ENCODE measurements at places on chromosomes 13 and 19.

- DNase-seq = no peak
These were observed 344.7 kb downstream of the KLF5 start for GRCh38 chr13:73403355-73404120.

DNA sequence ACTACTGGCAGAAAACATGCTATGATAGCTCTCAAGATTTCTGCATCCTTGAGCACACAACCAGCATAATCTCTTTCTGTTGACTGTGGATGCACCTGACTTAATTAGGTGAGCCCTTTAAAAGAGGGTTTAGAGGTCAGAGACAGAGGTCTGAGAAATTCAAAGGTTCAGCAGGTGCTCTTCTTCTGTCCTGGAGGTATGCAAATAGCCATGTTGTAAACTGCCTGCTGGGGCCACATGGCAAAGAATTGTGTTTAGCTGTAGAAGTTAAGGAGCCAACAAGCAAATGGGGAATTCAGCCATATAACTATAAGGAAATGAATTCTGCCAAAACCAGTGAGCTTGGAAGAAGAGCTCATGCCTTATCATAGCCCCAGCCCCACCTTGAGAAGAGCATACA is 11.6 kb upstream of the DCLK1 start:
- no peak for DNase-seq

GRCh38 chr13:69912630-69913029 is 195.0 kb upstream of the ATXN8OS start:
- no peak for DNase-seq

DNA sequence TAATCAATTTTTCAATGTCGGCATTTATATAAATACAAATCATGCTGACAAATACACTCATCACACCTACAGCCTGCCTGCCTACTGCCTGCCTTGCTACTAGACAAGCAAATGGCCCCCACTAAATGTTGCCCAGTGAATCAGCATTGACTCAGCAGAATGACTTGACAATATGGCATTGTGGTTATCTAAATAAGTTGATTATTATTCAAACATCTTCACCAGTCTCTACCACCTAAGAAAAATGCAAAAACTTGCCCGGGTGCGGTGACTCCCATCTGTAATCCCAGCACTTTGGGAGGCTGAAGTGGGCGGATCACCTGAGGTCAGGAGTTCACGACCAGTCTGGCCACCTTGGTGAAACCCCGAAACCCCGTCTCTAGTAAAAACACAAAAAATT is 296.1 kb downstream of the PCDH9 start:
- DNase-seq = no peak

- peak; percentile 13 for DNase-seq
These were observed 297.3 kb downstream of the ZNF536 start for GRCh38 chr19:30669329-30670010.

DNA sequence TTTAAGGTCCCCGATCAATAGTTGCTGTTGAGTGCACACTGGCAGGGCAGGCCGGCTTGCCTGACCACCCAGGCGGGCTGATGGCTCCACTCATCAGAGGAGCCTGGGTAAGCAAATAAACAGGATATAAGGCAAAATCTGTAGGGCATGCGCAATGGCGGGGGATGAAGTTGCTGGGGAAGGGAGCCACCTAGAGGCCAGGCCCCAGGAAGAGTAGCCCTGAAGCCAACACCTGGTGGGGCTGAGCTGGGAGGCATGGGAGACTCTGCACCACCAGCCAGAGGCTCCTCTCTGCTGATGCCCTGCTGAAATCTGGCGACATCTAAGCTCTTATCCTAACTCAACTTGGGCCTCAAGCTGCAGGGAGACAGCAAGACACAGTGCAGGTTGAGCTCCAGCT is 324.3 kb downstream of the ZNF536 start:
- no peak for DNase-seq

DNA sequence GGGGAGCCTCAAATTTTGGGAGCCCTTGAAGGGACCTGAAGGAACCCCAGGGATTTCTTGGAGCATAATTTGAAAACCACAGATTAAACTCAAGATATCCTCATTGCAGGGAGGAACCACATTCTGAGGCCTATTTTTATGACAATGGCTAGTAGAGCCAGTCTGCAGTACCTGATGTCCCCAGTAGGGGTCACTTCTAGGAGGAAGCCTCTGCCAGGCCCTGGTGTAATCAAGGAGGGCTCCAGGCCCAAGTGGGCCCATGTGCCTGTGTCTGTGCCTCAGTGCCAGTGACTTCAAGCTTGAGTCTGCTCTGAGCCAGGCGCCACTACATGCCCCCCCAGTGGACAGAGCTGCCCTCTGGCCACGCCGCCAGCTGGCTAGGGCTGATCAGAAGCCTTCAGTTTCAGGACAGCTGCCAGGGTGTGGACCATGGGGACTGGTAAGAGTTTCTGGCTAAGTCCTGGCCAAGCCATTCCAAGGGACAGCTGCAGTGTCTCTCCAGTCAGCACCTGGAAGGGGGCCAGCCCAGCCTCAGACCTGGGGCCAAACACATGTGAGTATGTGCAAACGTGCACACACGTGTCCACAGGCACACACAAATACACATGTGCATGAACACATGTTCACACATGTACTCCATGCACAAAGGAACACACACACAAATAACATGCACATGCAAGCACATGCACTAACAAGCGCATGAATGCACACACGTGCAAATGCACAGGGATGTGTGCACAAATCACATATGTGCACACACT is 20.5 kb upstream of the SLC7A10 start:
- peak; percentile 44 for DNase-seq
